ENCODE measurements at places on chromosomes 1 and 21.

- DNase-seq: no peak
Observed at GRCh38 chr1:34426325-34426896, 249.7 kb downstream of the C1orf94 start.

GRCh38 chr1:215118081-215118480 lies 35.5 kb downstream of the KCNK2 start:
- DNase-seq: no peak

GRCh38 chr21:42093991-42094421 lies 22.9 kb downstream of the UMODL1 start:
- DNase-seq: no peak

GRCh38 chr1:44002606-44003157 lies 11.3 kb downstream of the CCDC24 start:
- DNase-seq: no peak

DNA sequence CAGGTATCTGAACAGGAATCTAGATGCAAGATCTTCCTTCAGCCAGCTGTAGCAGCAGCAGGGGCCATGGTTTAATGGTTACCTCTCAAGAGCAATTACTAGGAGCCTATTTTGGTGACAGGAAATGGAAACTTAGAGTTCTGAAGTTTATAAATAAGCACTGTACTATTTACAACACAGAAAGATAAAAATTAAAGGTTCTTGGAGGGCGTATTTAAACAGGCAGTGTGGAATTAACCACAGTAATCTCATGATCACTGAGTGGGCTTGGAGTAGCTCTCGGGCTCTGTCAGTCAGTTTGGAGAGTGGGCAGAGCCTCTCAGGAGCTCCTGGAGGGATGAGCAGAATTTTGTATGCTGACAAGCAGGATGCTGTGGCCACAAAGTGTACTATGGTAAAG lies 10.2 kb upstream of the FCRL5 start:
- no peak for DNase-seq

DNA sequence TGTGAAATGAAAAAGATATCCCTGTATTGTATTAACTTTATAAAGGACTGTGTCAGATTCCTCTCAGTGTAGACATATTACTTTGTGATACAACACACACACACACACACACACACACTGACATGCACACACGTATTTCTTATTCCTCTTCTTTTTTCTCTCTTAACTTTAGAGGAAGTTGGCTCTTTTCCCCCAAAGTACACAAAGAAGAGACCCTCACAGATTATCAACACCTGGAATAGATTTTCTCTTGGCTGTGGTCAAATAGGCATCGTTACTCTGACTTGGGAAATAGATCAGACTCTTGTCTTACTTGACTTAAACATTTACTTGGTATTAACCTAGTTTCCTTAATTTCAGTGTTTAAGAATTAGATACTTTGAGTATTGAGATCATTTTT lies 792.8 kb downstream of the ADGRL2 start:
- DNase-seq: no peak

DNA sequence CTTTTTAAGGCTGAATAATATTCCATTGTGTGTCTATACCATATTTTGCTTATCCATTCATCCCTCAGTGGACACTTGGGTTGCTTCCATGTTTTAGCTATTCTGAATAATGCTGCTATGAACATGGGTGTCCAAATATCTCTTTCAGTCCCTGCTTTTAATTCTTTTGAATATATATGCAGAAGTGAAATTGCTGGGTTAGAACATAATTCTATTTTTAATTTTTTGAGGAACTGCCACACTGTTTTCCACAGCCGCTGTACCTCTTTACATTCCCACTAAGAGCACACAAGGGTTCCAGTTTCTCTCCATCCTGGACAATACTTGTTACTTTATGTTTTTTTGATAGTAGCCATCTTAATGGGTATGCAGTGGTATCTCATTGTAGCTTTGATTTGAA lies 65.6 kb downstream of the RIMS3 start:
- no peak for DNase-seq

- no peak for DNase-seq
Observed at GRCh38 chr1:194347200-194347599, 1160.8 kb upstream of the B3GALT2 start.

DNA sequence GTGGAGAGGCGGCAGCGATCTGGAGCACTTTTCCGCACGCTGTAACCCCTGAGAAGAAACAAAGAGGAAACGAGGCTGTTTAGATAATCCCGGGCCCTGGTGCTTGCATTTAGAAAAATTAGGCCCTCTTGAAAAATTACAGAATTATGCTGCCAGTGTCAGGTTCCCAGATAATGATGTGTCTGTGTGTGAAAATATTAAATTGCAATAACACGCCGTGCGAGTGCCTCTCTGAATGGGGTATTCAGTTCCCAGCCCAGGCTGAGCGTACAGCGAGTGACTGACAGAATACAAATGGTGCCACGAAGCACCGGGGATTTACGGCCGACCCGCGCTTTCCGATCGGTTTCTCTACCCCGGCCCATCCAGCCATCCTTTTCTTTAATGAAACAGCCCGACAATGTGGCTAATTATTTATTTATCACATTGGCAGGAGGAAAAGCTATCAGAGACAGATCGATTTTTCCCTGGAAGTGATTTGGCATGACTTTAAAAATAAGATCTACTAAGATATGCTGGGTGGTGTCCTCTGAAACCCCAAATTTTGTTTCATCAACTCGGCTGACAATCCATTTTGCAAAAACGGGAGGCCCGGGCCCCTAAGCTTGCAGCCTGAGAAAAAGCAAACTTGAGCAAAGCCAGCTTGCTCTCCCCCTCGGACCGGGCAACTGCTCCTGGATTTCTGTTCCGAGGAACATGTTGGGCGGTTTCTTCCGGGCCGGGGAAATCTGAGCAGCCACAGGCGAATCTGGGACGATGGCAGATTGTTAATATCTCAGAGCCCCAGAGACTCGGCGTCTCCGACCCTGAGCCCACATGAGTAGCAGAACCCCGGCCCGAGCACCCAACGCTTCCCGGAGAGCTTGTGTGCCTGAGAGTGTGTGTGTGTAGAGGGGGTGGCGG lies 11.3 kb downstream of the PRDM16 start:
- no peak for DNase-seq

GRCh38 chr21:45018131-45019075 lies 56.0 kb upstream of the ADARB1 start:
- DNase-seq: no peak

DNA sequence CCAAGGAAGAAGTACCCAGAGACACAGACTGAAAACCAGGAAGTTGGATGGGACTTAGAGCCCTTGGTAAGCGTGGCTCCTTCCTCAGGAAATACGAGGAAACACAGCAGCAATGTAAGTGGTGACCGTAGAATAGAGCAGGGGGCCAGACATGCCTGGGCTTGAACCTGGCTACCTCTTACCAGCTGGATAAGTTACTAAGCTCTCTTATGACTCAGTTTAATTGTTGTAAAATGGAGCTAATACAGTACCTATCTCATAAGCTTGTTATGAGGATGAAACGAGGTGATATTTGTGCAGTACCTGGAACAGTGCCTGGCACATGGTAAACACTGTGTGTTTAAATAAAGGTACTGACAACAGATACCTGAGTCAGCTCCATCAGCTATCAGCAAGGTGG lies 19.2 kb downstream of the EBNA1BP2 start:
- DNase-seq: no peak

DNA sequence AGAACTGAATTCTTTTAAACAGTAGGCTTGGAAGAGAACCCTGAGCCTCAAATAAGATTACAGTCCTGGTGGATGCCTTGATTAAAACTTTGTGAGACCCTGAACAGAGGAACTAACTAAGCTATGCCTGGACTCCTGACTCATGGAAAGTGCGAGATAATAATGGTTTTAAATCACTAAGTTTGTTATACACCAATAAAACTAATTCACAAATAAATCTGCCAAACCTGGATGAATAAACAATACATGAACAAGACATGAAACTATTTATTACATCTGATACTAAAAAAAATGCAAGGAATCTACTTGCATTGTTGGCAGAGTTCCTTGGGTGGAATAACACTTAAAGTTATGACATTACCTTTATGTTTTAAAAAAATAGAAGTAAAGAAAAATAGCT lies 118.4 kb downstream of the PIGK start:
- no peak for DNase-seq

DNA sequence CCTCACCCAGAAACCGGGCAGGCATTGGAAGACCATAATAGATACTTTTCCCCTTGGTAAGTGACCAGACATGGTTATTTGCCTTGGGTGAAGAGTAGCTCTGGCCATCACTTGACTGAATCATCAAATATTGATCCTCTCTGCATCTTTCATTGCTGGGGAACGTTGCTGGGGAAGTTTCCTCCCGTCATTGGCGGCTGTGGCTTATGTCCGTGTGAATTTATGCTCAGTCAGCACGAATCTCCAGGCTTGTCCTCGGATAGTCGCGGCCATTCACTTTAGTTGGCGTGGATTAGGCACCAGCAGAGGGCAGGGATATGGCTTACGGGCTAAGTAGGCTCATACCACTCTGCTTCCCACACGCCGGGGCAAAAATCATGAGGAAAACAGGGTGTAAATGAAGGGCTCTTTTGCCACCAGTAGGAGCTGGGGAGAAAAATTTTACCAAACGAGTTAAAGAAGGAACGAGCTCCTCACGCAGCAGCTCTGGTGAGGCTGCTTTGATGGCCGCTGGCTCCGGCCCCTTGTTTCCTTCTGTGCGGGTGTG lies 473.4 kb downstream of the CAMTA1 start:
- no peak for DNase-seq

- DNase-seq: no peak
Observed at GRCh38 chr1:199549421-199549820, 478.1 kb upstream of the NR5A2 start.

GRCh38 chr1:51871351-51871975 lies 7.1 kb downstream of the NRDC start:
- no peak for DNase-seq

DNA sequence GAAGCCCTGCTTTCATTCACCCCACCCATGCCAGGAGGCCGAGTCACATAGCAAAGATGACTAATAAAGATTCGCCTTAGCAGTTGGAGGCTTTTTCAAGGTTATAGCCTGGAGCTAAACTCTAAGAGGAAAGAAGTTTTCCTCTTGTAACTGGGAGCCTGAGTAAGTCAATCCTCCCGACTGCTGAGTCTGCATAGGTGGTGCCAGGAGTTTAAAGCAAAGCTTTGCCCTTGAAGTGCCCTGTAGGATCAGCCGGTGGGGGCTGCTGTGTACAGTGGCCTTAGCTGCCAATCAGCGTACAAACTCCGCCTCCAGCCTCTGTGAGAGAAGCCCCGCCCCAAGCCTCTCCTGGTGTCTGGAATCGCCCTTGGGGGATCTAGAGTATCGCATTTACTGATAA lies 147.5 kb upstream of the SPATA6 start:
- DNase-seq: no peak

GRCh38 chr1:13941315-13941714 lies 241.3 kb downstream of the PRDM2 start:
- no peak for DNase-seq

GRCh38 chr1:234507626-234508387 lies 28.8 kb upstream of the TARBP1 start:
- DNase-seq: no peak

- DNase-seq: no peak
Observed at GRCh38 chr1:238998577-238998976, 387.8 kb upstream of the CHRM3 start.

GRCh38 chr1:9717193-9718005 lies 65.9 kb downstream of the PIK3CD start:
- DNase-seq: no peak

DNA sequence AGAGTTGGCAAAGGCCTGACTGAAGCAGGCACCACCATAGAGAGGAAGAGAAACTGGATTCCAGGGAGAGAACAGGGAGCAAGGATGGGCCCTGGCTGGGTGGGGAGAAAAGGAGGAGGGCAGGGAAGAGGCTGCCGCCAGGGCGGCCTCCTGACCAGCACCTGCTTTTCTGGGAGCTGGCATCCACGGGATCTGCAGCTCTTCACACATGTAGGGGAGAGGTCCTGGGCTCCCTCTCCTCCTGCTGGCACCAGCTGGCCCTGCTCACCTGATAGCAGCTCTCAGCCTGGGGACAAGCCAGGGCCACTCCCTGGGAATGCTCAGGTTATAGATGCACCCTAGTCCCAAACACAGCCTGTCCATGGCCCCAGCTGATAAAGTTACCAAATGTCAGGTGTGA lies 39.9 kb downstream of the TEX35 start:
- DNase-seq: no peak

- no peak for DNase-seq
Observed at GRCh38 chr1:164578479-164579200, 19.7 kb downstream of the PBX1 start.

GRCh38 chr1:169527451-169528214 lies 41.9 kb upstream of the SLC19A2 start:
- no peak for DNase-seq

DNA sequence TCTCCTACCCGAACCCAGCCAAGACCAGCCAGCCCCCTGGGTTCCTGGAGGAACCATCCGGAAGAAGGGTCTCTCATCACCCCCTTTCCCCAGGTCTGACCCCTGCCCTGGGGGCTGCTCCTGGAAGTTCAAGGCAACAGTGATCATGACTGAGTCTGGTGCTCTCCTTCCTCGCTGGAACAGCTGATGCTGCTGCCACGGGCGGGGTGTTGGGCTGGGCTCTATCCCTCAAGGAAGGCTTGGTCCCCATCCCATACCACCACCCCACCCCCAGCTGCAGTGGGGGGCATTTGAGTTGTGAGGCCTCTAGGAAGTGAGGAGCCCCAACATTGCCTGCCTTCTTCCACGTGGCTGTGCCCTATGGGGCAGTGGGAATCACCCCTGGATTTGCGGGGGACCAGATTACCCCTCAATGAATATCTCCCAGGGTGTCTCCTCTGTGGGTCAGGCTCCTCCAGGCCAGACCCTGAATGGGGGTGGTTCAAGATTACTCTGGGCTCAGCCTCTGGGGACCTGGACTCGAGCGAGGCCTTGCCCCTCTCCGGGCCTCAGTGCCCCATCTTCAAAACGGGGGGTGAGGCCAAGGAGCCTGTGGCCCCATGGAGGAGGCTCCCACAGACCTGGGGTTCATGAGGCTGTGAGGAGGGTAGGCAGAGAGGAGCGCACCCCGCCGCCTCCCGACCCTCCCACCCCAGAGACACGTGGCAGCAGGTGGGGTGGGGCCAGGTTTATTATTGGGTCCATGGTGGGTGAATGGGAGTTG lies 2.8 kb downstream of the MASP2 start:
- no peak for DNase-seq

DNA sequence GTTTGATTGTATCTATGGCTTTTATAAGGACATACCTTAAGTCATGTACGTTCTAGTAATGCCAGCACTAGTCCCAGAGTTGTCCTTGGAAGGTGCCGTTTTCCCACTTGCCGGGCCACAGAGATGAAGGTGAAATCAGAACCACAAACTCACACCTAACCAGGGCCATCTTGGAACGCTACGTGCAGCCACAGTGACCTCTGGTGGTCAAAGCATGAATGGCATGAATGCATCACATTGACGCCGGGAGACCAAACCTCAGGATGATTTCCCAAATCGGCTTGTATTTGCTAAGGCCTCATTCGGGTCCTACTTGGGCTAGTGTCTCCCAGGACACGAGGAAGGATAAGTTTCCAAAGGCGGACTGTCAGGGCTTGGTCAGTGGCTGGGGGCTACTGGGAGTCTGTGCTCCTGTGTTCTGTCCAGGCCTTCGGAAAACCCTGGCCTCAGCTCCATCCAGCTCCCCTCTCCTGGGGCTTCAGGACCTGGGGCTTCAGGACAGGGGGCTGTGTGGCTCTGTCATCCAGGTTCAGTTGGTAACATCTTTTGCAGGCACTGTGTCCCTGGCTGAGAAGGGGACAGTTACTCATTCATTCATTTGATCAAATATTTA lies 260.5 kb downstream of the PRDM2 start:
- DNase-seq: no peak
